ENCODE measurements at places on chromosomes 1 and 21. TPM values are rescaled to one million over a fixed set of nuclear protein-coding genes. Genes with fewer than 3 reads are reported as not detected.

Gene S100PBP
- total RNA-seq: 21.2 TPM

Gene UTS2
- 3.1 TPM for total RNA-seq

Gene SPRR2F
- total RNA-seq: not detected

Gene SPRR5
- total RNA-seq: not detected

Gene SPRR2G
- total RNA-seq: not detected

Gene OXCT2
- not detected for total RNA-seq

Gene MCOLN2
- total RNA-seq: 0.38 TPM

Gene TNFRSF4
- total RNA-seq: not detected

Gene OR2G6
- not detected for total RNA-seq

Gene FCGR3A
- total RNA-seq: 19.4 TPM

Measured in subcutaneous adipose tissue (tissue), 4 donors.